ENCODE measurements at places on chromosomes 13 and 19.

- DNase-seq = no peak
Observed at GRCh38 chr19:17711851-17712250, 7.4 kb upstream of the MAP1S start.

DNA sequence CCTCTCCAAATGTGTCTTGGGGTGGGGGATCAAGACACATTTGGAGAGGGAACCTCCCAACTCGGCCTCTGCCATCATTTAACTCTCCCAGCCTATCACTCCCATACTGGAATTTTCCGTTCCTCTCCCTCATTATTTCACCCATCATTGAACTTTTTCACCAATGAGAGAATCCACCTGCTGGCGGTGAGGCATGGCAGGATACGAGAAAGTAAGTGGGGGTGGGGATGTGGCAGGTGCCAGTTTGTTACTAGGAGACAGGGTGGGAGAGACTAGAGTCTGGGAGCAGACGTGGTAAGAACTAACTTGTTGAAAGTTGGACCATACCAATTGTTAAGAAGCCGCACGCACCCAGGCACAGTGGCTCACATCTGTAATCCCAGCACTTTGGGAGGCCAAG lies 6.9 kb downstream of the GIPR start:
- DNase-seq = no peak

- DNase-seq = no peak
Observed at GRCh38 chr19:42850981-42851717, 28.4 kb downstream of the PSG1 start.

- DNase-seq = no peak
Observed at GRCh38 chr19:42657556-42657955, 62.8 kb upstream of the CEACAM8 start.

GRCh38 chr19:13154241-13154778 lies 4.1 kb downstream of the IER2 start:
- peak; percentile 96 for DNase-seq

- no peak for DNase-seq
Observed at GRCh38 chr13:106498158-106498557, 37.3 kb downstream of the EFNB2 start.

GRCh38 chr13:111539252-111539651 lies 218.8 kb downstream of the TEX29 start:
- DNase-seq = no peak

- no peak for DNase-seq
Observed at GRCh38 chr19:8460516-8461298, 15.9 kb downstream of the HNRNPM start.

- DNase-seq = no peak
Observed at GRCh38 chr19:1862068-1862423, 1.3 kb downstream of the KLF16 start.

Measured in breast epithelium (tissue), 4 donors.